ENCODE measurements at places on chromosomes 6 and 20.

- no peak for DNase-seq
Measured at GRCh38 chr6:77298283-77298682, 165.0 kb downstream of the HTR1B start.

DNA sequence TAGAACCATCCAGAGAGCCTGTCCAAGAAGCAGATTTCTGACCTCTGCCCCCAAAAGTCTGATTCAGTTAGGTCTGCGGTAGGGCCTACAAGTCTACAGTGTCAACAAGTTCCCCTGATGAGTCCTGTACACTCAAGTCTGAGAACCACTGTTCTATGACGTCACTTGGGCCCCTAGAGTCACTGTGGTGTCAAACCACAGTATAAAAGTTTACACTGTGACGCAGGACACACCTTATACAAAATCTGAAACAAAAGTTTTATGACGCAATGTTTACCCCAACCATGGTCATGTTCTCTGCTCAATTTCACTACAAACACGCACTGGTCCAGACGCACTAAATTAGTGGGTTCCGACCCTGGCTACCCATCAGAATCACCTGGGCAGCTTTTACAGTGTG, 17.9 kb downstream of the SLA2 start:
- no peak for DNase-seq

DNA sequence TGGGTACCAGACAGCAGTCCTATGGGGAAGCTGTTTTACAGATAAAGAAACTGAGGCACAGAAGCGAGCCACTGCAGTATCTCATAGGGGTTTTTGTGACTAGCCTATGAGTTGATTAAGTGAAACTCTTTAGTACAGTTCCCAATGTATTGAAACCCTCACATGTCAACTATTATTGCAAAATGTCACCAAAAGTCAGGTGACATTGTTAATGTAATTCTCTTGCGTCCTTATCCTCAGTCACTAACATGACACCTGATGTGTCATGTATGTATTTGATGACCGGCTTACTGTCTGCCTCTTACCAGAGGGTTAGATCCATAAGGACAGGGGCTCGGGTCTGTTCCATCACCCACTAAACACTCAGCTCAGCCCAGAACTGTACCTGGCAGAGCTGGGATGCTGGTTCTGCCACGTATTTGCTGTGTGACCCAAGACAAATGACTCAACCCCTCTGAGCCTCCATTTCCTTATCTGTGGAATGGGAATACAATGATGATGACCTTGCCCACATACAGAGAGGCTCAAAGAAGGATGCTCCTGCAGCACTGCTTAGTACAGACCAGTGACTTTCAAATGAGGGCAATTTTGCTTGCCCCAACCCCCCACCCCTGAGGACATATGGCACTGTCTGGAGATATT, 32.9 kb downstream of the PREX1 start:
- DNase-seq = no peak

GRCh38 chr6:20835315-20836010, 301.2 kb downstream of the CDKAL1 start:
- DNase-seq = no peak

- no peak for DNase-seq
Measured at GRCh38 chr20:45059022-45059728, 41.8 kb downstream of the KCNS1 start.

- no peak for DNase-seq
Measured at GRCh38 chr6:79504372-79504771, 32.9 kb downstream of the LCA5 start.

DNA sequence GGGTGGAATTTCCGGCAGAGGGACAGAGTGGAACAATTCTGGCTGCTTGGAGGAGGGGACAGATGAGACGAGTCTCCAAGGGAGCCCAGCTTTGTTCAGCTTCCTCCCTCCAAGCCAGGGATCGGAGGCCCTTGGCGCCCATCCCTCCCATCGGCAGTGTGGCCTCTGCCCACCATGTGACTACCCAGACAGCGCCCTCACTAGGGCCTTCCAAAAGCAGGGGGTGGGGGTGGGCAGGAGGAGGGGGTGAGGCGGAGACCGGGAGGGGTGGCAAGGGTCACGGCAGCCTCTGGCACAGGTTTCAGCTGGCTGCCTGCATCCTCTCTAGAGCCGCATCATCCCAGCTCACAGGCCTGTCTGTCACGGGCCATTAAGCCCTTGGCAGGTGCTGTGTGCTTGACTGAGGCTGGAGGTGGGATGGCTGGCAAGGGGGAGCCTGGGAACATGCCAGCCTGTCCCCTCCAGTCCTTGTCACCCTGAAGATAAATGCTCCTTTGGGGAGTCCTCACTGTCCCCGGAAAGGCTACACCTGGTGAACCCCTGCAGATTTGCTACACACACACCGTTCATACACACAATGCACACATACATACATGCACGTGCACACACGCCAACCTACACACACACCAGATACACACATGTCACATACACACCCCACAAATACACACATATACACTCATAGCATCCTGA, 6.2 kb upstream of the FGD2 start:
- DNase-seq = no peak
